Activated T-helper 17 cell treated with anti-CD3 and anti-CD28 coated beads, Interleukin-2, amount 50 U/mL, for 72 hours (primary cell): ENCODE measurements at places on chromosomes 5 and 9. TPM values are rescaled to one million over a fixed set of nuclear protein-coding genes. Genes with fewer than 3 reads are reported as not detected.

The UGCG gene
- total RNA-seq, result 15.8 TPM

The BARHL1 gene
- not detected for total RNA-seq

DNA sequence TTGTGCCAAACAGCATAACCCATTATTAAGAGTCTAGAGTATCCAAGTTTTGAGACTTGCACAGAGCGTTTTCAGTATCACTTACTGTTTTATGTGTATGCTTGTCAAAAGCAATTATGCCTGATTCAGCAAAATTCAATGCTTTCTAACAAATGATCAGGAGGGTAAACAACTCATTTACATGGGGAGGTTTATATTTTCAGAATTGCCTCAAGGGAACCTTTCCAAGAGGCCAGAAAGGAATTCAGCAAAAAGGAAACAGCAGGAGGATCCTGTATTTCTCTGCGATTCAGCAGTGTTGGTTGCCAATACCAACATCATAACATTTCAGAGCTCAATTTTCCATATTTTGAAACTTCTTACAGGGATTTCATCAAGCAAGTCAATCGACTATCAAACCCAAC is 69.3 kb upstream of the DAB2 start:
- H3K4me1 ChIP-seq, result no peaks in the 10 kb centered on the region
- no peak overlapping the region for H3K4me3 ChIP-seq
- no peak for ATAC-seq

DNA sequence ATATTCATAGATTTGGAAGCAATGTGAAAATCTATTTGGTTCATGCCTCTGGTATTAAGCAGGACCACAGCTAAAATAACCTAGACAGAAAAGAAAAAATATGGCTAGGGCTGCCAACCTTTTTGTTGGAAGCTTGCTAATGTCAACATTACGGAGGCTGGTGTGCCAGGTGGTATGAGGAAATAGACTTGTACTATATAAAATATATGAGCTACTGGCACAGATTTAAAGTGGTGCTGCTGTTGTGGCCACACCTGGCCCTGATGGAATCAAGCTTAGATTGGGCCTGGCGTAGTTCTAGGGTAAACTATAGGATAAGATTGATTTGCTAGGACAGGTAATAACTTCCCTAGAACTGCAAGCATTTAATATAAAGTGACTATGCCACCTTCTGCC is 10.6 kb upstream of the PARP8 start:
- H3K4me3 ChIP-seq, result no peak overlapping the region
- H3K4me1 ChIP-seq, result peaks cover 5% of the 10 kb centered on the region
- H3K27ac ChIP-seq, result no peak overlapping the region

DNA sequence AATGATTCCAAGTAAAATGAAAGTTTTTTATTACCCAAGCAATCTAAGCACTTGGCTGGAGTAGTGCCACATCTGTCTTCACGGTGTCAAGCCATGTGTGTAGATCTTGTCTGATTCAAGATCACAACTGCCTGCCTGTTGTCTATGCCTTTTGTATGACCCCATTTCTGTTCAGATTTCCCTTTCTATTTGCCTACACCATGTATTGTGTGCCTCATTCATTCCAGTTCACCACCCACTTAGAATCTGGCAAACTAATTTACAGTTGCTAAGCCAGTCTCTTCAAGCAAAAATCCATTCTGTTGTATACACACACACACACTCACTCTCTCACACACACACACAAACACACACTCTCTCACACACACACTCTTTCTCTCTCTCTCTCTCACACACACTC is 33.7 kb downstream of the GLDC start:
- no peaks in the 10 kb centered on the region for H3K4me1 ChIP-seq
- no peak overlapping the region for H3K4me3 ChIP-seq
- no peaks in the 10 kb centered on the region for H3K27me3 ChIP-seq

DNA sequence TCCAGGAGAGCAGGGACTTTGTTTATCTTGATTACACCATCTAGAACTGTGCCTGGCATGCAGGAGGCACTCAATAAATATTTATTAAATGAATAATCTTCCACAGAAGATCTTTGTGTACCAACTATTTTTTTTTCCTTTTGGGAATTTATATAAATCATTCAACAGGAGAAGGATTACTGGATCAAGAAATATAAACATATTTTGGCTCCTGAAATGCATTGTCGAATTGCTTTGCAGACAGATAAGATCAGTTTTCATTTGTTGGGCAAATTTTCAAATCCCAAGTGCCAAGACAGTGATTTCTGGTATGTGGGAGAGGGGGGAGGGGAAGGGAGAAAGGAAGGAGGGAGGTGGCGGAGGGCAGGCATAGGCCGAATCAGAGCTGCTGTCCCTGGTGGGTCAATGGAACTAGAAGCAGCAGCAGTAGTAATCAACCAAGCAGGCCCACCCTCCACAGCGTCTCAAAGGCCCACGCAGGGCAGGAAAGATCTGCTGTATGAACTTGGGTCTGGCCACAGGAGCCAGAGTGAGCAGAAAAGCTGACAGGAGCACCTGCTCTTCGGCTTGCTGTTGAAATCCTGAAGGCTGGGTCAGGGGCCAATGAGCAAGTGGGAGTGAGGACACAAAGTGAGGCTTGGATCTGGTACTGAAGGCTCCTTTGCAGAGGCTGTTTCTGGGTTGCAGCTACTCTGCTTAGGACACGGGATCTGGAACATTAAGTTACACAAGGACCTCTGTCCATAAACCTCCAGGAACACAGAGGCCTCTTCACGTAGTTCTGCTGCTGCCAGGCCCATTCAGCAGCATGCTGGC is 15.8 kb upstream of the TRAF1 start:
- H3K36me3 ChIP-seq, result no peaks in the 10 kb centered on the region
- no peak for ATAC-seq
- no peaks in the 10 kb centered on the region for H3K4me1 ChIP-seq

DNA sequence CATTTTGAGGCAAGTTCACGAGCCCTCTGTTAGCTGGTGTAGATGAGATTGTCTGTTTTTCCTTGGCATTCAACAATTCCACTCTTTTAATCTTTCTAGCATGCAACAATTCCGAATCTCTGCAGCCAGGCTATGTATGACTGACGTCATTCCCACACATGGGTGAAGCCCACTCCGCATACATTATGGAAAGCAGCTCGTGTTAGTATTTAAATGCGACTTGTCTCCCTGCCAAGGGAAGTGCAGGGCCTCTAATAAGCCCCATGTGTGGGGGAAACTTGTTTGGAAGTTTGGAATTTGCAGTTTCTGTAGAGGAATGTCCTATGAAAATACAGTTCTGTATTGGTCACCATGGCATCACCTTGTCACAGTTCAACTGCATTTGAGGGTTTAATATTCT is 146.0 kb upstream of the FBXL7 start:
- no peak for ATAC-seq
- no peaks in the 10 kb centered on the region for H3K4me1 ChIP-seq
- no peaks in the 10 kb centered on the region for H3K36me3 ChIP-seq
- H3K4me3 ChIP-seq, result no peak overlapping the region

DNA sequence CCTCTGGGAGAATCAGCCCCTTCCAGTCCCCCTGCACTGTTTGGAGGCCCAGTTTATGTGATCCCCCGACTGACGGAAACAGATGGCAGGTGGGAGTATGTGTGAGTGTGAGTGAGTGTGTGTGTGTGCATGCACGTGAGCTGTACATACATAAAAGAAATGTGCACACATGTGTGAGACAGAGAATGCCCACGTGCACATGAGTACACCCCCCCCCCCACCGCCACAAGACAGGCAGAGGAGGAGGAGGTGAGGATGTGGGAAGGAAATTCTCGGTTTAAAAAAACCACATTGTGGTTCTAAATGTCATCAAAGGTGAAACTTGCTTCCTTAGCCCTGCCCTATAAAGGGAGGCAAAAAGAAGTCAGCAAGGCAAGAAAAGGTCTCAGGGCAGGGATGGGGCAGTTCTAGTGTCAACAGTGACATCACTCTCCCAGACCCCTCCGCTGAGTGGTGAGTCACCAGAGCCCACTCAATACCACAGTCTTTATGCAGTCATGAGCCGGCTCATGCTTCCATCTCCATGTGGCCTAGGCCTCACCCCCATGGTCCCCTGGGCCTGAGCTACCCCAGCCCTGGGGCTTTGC is 79.2 kb upstream of the HSPA9 start:
- ATAC-seq, result peak; percentile 98
- peaks cover 6% of the 10 kb centered on the region for H3K36me3 ChIP-seq
- H3K27me3 ChIP-seq, result peaks cover 61% of the 10 kb centered on the region
- peak overlapping the region; percentile 81 for H3K27ac ChIP-seq
- peak overlapping the region; percentile 54 for H3K4me3 ChIP-seq
